ENCODE measurements at places on chromosomes 16 and 17. TPM values are rescaled to one million over a fixed set of nuclear protein-coding genes. Genes with fewer than 3 reads are reported as not detected.

- no peak for DNase-seq
Measured at GRCh38 chr17:8173871-8174322, 2.3 kb downstream of the TMEM107 start.

DNA sequence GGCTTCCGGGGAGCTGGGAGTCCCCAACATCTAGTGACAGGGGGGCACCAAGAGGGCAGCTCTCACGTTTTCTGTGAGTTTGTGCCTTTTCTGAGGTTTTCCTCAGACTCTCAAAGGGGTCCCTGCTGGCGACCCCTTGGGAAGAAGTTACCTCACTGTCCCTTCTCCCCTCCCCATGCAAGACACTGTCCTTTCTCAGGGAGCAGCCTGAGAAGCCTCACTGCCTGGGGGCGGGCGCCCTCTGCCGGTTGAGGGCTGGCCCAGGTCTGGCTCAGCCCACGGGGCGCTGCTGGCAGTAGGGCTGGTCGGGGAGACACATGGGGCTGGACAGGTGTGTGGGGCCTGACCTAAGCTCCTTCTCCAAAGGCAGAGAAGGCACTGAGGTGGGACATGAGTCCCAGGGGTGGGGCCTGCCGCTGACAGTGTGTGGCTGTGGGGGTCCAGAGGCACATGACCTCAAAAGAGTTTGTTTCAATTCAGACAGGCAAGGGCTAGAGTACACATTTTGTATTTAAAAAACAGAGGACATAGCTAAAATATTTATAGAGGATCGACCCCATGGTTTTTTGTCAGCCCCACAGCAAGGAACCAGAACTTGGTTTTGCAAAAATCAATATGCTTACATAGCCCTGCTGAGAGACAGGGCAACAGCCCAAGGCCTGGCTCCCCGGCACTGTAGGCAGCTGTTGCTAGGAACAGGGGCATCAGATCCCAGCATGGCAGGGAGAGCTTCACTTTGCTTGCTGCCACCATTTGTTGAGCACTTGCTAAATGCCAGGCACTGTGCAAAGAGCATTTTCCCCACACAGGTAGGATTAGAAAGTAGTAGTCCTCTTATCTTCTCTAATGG is 18.5 kb upstream of the ALDH3A1 start:
- peak; percentile 90 for DNase-seq

- no peak for DNase-seq
Measured at GRCh38 chr16:23026784-23027362, 122.4 kb downstream of the USP31 start.

DNA sequence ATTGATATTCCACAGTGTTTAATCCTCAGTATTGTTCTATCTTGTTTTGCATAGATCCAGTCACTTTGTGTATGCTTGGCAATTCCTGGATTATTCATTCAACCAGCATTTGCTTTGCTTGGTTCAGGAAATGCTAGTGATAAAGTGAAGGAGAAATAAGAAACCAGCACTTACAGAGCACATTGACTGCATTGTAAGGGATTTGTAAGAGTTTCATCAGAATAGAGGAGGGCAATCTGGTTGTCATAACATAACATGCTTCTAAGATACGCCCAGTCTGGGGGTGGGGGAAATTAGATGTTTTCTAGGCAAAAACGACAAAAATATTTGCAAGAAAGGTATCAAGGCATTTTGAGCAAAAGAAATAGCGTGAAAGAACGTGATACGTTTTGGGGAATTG is 40.4 kb downstream of the TNRC6A start:
- DNase-seq = no peak

DNA sequence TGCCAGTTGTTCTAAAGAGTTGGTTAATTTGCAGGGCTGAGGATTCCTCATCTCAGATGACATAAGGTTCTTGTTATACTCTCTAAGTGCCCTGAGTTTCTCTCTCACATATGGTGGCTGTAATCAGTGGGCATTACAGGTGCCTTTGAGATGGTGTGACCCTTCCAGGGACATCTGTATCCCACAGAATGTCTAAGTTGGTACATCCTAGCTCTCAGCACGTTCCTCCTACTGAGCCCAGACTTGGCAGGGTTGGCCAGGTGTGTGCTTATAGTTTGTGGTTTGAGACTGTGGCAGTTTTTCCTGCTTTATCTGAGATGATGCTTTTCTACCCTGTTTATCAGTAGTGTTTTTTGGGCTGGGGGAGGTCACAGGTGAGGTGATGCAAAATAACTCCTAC is 36.3 kb downstream of the SPECC1 start:
- no peak for DNase-seq

GRCh38 chr16:30986129-30986991 is 1.4 kb downstream of the HSD3B7 start:
- DNase-seq = no peak

Gene PLA2G10
- total RNA-seq = not detected

GRCh38 chr17:30337393-30337999 is 3.6 kb upstream of the TMIGD1 start:
- no peak for DNase-seq

- no peak for DNase-seq
Measured at GRCh38 chr16:55021595-55022475, 91.2 kb downstream of the IRX5 start.

Gene FOXC2
- total RNA-seq = 1.9 TPM

DNA sequence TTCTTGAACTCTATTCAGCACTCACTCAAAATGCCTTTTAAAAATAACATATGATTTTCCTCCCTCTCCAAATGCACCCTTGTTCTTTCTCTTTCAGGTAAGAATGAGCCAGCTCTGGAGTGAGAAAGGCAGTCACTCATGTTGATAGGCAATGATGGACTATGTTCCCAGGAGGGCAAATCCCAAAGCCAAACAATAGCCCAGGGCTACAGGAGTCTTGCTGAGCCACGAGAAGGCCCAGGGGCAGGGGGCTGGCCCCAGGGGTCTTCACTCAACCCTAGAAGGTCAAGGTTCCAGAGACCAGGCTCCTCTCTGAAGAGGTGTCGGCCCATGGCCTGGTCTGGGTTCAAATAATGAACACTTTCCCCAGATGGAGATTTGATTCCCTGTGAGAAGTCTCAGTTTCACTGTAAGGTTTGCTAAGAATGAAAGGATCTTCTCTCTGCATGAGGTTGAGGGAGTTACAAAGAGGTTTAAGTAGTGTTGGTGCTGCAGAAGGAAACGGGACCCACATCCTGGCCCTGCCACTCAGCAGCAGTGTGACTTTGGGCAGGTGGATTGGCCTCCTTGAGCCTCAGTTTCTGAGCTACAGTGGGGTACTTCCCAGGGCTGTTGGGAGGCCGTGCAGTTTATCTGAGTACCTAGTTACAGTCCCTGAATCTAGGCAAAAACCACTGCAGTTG is 49.0 kb downstream of the RTN4RL1 start:
- no peak for DNase-seq

- peak; percentile 90 for DNase-seq
Measured at GRCh38 chr17:29116804-29117753, 63.1 kb downstream of the MYO18A start.

GRCh38 chr17:75693500-75694481 is 26.7 kb downstream of the SAP30BP start:
- peak; percentile 87 for DNase-seq

- no peak for DNase-seq
Measured at GRCh38 chr17:55344514-55344997, 77.1 kb downstream of the MMD start.

- no peak for DNase-seq
Measured at GRCh38 chr17:38326996-38327792, 16.6 kb downstream of the GPR179 start.

- no peak for DNase-seq
Measured at GRCh38 chr16:10618710-10619209, 38.4 kb upstream of the EMP2 start.

Gene ABCC11
- not detected for total RNA-seq

GRCh38 chr16:20946015-20946629 is 45.6 kb downstream of the LYRM1 start:
- DNase-seq = no peak

DNA sequence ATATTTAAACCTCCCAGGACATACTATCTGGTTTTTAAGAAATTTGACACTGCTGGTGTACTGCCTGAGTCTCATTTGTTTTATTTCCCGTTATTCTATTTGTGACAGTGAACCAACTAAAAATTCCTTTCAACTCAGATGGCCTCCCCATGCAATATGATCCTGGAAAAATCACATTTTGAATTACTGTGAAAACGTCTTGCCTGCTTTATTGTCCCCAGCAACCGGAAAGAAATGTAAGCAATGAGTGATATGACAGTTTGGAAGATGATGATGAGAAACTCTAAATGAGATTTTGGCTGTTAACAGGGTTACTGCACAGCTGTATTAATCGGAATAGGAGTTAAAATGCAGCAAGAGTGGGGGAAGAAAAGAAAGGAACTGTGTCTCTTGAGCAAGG is 590.7 kb upstream of the CDH5 start:
- DNase-seq = no peak

Gene GRAP
- total RNA-seq = 2.2 TPM

DNA sequence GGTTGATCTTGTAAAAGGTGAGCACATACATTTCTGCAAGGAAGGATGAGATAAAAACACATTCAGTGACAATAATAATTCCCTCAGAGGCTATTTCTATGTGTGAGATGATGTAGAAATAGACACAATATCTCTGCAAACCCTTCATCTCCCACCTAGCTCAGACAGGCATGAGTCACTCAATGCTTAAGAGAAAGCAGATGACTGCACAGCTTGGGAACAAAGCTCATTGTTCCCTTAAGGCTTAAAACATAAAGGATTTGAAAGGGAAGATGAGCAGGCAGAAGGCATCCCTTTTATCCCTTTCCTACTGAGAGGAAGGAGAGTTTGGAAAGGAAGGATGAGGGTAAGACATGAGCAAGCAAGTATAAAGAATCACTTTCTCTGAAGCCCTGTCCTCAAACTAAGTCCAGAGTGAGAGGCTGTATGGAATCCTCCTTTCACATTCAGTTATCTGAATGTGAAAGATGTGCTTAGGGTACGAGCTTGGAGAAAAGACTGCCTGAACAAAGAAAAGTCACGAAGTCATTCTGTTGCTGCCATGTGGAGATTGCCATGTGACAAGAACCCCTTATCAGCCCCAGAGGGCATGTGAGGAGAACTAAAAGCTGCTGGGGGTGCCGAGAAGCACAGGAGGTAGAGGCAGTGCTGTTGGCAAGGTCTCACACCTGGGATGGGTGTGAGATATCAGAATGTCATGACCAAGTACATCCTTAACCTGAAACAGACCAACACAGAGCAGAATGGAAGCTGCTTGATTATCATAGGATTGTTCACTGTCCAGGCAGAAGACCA is 58.2 kb downstream of the CNTNAP4 start:
- DNase-seq = no peak

DNA sequence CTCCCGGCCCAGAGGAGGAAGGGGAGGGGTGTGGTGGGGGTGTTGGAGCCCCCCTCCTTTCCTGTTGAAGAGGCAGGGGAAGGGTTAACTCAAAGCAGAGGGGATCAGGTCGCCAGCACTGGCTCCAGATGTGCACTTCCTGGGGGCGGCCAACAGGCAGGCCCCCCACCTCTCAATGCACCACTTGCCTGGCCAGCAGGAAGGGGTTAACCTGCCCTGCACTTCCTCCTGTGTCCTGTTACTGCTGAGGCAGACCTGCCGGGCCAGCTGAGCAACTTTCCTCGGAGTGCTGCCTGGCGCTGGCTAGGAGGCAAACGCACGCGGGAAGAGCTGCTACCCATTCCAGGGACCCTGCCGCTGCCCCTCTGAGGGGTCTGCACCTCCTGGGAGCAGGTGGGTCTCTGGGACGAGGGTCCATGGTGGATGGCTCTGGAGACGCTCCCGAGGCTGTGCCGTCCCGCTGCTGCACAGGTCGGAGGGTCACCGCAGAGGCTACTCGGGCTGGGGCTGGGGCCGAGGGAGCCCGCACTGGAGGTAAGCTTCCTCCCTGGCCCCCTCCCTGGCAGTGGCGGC is at the start of gene EPN3:
Gene EPN3, plus strand, starts transcription at position 284 of the 573 bp plus-strand sequence. CDS start 3,822 bp downstream, outside the sequence.
- DNase-seq = no peak

- peak; percentile 52 for DNase-seq
Measured at GRCh38 chr17:75240394-75241142, 20.8 kb downstream of the GGA3 start.

DNA sequence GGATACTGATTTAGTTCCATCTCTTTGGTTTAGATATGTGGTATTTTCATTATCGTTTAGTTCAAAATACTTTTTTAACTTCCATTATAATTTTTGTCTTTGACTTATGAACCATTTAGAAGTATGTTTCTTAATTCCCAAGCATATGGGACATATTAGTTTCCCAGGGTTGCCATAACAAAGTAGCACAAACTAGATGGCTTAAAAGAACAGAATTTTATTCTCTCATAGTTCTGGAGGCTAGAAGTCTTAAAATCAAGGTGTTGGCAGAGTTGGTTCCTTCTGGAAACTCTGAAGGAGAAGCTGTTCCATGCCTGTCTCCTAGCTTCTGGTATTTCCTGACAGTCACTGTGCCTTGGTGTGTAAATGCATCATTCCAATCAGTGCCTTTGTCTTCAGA is 291.5 kb upstream of the AXIN2 start:
- DNase-seq = no peak

Gene BFAR
- 36.3 TPM for total RNA-seq

DNA sequence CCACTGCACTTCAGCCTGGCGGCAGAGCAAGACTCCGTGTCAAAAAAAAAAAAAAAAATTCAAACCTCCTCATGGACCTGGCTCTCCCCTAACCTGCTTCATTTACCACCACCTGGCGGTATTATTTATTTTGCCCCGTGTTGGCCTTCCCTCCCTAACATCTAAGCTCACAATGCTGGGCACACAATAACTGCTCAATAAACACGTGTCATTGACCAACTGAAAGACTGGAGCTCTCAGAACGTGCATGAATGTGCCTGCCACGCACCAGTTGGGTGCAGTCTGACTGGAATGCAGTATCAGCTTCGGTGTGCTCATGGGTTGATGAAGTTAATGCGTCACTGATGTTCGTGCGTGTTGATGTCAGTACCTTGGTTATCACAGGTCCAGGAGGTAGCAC is 64.4 kb upstream of the CDC42EP4 start:
- DNase-seq = no peak

- no peak for DNase-seq
Measured at GRCh38 chr16:3017794-3018506, at the start of gene CLDN6. Gene CLDN6 (minus strand): TSS chr16:3018183. CDS start chr16:3016021, 2,162 bp downstream.

DNA sequence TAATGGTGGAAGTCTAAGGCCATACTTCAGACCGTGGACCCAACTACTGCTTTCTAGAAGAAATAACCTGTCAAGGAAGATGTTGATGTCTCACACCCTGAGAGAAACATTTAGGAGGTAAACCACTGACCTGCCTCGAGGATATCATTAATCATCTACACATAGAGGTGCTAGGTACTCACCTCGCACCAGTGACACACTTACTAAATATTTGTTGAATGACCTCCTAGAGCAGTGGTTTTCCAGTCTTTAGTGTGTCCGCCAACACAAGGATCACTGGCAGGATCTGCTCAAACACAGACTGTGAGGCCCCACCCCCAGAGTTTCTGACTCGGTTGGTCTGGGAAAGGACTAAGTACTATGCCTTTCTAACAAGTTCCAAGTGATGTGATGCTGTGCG is 197.4 kb upstream of the CACNG5 start:
- no peak for DNase-seq

- no peak for DNase-seq
Measured at GRCh38 chr17:42460371-42460770, 1.7 kb downstream of the ATP6V0A1 start.

GRCh38 chr17:416293-417206 is 63.9 kb upstream of the RPH3AL start:
- DNase-seq = no peak

Gene TBC1D3C
- not detected for total RNA-seq

- peak; percentile 97 for DNase-seq
Measured at GRCh38 chr17:49515196-49515770, 20.2 kb downstream of the NGFR start.

Data from left ventricle myocardium superior (tissue), 1 donor.